ENCODE measurements at places on chromosomes 6 and 20.

DNA sequence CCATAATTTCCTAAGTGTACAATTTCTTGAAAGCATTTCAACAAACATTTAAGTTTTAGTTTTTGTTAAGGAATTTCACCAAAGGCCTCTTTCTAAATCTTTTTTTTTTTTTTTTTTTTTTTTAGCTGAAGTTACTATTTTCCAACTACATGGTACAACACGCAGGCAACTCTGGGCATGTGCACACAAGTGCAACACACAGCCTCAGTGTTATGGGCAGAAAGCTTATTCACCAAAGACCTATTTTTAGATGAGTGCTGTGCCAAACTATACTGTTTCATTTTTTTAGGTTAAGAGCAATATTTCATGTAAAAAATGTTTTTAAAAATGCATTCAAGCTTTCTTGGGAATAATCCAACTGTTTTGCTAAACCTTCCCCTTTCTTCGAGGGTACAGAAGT lies 42.0 kb upstream of the MAP3K4 start:
- DNase-seq, result no peak

DNA sequence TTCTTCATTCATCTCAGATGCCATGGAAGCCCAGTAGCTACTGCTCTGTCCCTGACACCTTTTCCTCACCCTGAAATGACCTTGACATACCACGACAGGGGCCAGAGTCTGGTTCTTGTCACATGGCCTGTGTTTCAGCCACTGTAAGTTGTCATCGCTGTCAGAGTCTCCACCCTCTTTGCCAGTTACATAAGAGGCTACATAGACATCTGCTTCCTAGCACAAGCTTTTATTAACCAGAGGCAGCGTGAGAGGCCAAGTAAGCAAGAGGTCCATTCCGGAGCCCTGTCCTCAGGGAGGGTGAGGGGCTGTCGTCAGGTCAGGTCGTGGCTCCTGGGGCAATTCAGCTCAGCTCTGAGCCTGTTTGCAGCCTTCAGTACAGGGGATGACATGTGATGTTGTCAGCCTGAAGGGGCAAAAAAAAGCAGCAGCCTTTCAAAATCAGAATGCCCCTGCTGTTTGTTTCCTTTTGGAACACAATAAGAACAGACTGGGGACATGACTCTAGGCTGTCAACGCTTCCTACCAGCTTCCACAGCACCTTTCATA lies 146.3 kb downstream of the MTFR2 start:
- DNase-seq, result no peak

GRCh38 chr6:159151266-159151855 lies 17.8 kb upstream of the FNDC1 start:
- DNase-seq, result peak; percentile 41

- no peak for DNase-seq
Measured at GRCh38 chr6:134956032-134956431, 6.1 kb upstream of the ALDH8A1 start.

GRCh38 chr6:106005954-106006353 lies 80.2 kb upstream of the PRDM1 start:
- DNase-seq, result no peak

DNA sequence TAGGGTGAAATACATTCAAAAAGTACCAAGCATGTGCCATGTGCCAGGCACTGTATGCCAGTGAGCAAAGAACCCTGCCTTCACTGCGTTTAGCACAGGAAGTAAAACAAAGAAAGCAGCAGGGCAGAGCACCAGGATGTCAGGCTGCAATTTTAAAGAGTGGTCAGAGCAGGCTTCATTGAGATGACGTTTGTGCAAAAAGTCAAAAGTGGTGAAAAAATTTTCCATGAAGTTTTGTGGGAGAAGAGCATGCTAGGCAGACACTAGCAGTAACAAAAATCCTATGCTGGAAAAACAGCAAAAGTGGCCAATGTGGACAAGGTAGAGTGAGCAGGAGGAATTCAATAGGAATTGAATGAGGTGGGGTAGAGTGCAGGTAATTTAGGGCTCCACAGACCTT lies 31.3 kb downstream of the AKIRIN2 start:
- DNase-seq, result no peak

All from hematopoietic multipotent progenitor cell treated with erythropoietin and hydrocortisone succinate and interleukin-3 and kit ligand, for 15 days (in vitro differentiated cells).